ENCODE measurements at places on chromosomes 16 and 17.
A peak's percentile ranks its signal among the peaks of the same experiment; 100 is the strongest.

GRCh38 chr16:85082173-85083050 lies 29.9 kb downstream of the CIBAR2 start:
- DNase-seq = no peak

DNA sequence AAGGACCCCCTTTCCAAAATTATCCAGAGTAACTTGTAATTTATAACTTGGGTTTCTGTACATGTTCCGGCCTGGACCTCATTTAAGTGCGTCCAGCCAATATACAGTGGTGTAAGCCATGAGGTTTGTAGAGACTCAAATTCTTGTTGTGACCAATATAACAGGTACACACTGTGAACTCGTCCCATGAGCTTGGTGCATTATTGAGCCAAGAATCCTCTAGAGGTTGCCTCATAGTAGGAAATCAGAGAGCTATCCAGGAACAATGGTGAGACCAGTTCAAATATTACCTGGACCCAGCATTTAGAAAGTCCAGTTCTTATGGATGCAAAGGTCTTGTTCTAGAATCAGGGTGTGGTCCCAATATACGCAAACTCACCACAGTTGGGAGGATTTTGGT lies 138.2 kb downstream of the NPIPB5 start:
- no peak for DNase-seq

- DNase-seq = no peak
Measured at GRCh38 chr17:8018436-8018835, 16.0 kb downstream of the GUCY2D start.

DNA sequence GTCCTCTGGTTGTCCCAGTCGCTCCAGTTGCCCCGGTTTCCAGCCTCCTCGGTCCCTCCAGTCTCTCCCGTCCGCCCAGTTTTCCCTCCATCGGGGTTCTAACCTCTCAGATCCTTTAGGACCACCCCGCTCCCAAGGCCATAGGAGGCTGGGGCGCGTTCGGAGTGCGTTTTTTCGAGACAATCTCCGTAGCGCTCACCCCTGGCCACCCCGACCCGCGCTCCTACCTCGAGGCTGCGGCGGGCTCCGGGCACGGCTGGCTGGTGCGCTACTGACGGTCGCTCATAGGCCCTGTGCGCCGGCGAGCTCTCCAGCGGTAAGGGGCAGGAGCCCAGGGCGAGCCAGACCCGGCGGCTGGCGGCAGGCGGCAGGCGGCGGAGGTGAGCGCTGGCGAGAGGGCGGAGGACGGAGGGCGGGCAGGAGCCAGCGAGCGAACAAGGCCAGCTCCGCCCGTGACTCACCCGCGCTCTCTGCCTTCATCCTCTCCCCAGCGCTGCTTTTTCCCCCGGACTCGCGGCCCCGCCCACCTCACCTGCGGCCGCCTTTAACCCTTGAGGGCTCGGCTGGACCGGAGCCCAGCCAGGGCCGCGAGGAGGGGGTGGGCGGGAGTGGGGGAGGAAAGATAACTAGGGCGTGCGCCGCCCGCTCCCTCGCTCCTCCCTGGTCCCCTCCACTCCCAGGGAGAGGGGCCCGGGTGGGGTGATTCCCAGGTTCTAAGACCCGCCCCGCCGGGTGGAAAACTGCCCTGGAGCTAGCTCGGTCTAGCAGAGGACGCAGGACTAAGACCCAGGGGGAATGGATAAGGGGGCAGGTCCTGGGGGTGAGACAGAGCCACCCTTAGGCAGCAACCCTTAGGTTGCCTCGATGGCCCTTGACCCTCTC lies at the start of gene SP6:
Gene SP6 (minus strand): TSS at position 472 of the 882 bp plus-strand sequence. CDS start 2,734 bp downstream, outside the sequence.
- DNase-seq = no peak

DNA sequence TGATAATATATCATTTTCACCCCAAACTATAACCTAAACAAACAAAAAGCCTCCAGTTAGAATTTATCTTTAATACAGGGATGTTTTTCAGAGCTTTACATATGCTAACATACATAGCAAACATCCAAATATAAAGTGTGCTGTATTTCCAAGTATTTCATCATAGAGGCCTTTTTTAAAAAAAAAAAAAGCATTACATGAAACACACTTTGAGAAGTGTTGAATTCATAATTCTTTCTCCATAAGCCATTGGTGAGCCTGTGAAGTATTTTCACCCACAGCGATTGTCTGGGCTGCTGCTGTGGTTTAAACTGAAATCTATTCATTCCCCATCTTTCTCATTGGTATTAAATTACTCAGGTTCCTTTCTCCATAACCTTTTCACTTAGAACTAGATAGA lies 503.4 kb upstream of the CDH8 start:
- no peak for DNase-seq

GRCh38 chr17:21042458-21043295 lies at the start of gene USP22:
TSS of gene USP22 (minus strand) at chr17:21043011. CDS start at chr17:21042835, 176 bp downstream.
- peak; percentile 89 for DNase-seq

DNA sequence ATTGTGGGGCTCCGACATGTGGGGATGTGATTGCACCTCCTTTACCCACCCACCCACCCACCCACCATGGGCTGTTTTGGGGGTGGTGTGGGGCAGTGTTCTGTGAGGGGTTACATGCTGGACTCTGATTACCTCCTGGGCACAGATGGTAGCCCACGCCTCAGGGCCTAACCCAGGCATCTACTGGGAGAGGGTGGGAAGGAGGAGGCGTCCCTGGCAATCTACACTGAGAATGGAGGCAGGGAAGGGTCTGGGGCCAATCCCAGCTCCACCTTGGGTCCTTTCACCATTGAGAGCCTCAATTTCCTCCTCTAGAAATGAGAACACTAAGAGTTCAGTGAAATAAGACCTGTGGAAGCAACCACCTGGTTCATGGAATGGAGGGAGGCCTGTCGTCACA lies 11.7 kb upstream of the DOK4 start:
- DNase-seq = no peak

DNA sequence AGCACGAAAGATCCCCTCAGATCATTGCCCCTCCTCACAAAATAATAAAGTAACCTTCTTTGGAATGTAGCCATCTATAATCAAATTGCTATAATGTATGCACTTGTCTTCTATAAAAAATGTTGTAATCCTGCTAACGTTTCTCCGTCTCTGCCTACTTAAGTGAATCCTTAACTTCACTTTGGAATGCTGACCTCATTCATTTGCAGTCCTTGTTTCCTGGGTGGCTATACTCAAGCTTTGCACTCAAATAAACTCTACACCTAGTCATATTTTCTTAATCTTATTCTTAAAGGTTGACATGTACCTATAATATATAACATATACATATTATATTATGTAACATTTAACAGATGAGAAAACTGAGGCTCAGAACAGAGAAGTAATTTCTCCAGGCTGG lies 22.7 kb downstream of the CHD9NB start:
- no peak for DNase-seq

DNA sequence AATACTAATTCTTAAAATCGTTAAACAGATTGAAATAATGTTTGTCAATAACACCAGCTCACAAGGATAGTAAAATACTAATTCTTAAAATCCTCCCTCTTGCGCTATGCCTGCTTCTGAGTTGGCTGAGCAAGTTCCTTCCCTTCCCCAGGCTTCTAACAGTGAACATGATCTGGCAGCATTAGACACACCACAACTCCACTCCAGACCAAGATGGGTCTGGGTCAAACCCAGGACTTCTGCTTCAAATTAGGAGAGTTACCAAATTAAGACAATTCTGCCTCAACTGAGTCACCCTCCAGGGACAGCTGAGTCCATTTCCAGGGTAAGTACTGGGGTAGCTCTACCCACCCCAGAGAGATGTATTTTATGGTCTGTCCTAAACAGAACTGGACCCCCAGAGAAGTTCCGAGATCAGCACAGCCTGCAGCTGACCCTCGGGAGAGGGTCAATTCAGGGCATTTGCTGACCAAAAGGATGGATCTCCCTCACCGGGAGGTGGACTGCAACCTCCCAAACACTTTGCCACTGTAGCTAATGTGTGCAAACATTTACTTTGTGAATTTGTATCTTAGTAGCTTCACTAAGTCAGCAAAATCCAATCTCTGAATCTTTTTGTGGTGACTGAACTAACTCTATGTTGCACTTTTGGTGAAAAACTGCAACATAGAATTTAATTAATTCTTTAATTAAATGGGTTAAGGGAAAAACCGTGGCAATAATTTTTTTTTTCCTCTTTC lies 48.8 kb downstream of the ADCY9 start:
- DNase-seq = no peak

- DNase-seq = no peak
Measured at GRCh38 chr16:5907544-5907943, 809.9 kb upstream of the EEF2KMT start.

DNA sequence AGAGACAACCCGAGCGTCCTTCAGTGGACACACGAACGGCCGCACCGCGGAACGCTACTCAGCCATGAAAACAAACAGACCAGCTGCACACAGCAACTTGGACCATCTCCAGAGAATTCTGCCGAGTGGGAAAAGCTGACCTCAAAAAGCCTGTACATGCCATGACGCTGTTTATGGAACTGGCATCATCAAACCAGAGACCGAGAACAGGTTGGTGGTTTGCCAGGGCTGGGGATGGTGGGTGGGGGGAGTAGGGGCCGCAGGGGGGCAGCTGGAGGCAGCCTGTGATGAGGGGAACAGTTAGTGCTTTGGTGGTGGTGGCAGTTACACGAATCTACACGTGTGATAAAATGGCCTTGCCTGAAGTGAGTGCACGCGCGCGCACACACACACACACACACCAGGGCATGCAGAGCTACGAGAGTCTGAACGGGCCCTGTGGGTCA lies 169.8 kb downstream of the LAT start:
- DNase-seq = no peak

DNA sequence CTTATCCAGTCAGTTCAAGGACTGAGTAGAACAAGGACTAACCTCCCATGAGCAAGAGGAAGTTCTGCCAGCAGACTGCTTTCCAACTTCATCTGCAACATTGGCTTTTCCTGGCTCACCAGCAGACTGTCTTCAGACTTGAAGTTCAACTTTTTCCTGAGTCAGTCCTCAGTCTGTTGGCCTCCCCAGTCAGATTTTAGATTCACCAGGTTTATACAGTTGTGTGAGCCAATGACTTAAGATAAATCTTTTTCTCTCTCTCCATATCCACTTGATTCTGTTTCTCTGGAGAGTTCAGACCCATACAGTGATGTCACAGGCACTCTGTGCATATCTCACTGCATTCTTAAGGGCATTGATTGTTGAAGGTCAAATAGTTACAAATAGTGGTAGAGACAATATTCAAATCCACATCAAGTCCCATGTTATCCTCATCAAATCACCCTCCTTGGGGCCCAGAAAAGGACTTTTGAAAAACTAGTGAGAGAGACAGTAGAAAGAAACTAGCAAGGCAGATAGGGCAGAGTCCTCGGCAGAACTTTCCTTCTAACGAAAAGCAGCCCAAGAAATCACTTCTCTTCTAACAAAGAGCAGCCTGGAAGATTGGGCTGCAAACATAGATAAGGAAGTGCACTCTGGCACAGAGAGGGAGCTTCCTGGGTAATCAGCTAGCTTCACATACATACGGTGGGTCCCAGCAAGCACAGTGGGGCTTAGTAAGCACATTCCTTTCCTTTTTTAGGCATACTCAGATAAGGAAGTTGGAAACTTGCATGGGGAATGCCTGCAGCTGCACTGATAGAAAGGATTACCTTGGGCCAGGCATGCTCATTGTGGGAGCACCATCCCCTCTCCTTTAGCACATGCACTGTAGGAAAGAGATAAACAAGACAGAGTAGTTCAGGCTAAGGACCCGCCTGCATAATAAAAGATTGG lies 132.3 kb upstream of the FAM20A start:
- DNase-seq = no peak

- DNase-seq = no peak
Measured at GRCh38 chr16:59169168-59169567, 435.1 kb upstream of the GOT2 start.

DNA sequence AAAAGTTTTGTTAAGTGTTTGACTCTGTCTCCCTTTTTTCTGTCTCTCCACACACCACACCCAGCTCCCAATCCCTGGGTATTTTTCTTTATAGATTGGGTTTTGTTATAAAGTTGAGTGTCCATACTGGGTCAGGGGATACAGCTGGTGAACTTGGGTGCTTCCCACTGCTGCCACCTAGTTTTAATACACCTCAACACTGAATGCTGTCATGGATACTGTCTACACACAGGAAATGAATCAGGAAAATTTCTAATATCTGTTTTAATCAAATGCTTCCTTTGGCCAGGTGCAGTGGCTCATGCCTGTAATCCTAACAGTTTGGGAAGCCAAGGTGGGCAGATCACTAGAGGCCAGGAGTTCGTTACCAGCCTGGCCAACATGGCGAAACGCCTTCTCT lies 5.3 kb upstream of the TAOK1 start:
- no peak for DNase-seq

GRCh38 chr17:59292174-59292523 lies 39.3 kb upstream of the YPEL2 start:
- no peak for DNase-seq

DNA sequence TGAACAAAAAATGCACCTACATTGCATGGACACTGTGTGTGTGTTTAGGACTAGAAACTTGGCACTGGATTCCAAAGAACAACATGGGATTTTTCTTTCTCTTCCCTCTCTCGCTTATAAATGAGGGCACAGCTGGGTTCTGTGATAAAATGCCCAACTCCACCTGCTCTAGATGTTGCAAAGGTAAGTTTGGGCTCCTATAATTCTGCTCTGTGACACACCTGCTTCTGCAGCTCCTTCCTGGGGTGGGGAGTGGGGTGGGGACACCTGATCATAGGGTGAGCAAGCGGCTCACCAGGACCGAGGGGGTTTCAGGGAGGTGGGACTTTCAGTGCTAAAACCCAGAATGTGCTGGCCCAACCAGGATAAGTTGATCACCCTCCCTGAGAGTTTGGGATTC lies 104.3 kb downstream of the AXIN2 start:
- DNase-seq = no peak

- no peak for DNase-seq
Measured at GRCh38 chr17:67718325-67718941, 697 bp downstream of the NOL11 start.

DNA sequence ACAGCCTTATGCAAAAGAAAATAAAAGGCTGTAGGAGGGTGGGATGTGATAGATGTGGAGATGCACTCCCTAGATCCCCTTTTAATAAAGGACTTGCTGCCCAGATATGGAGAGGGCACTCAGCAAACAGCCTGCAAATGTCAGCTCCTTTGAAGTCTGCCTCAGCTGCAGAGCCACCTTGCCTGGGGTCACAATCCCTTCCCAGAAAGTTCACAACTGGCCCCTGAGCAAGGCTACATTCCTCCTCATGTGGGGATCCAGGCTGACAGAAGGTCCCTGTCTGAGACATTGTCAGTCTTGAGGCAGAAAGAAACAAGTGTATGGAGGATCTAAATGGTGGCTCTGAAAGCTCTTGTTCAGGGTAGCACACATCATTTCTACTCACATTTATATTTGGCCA lies 36.1 kb downstream of the SLFN11 start:
- no peak for DNase-seq

- no peak for DNase-seq
Measured at GRCh38 chr16:62240722-62241121, 204.5 kb upstream of the CDH8 start.

DNA sequence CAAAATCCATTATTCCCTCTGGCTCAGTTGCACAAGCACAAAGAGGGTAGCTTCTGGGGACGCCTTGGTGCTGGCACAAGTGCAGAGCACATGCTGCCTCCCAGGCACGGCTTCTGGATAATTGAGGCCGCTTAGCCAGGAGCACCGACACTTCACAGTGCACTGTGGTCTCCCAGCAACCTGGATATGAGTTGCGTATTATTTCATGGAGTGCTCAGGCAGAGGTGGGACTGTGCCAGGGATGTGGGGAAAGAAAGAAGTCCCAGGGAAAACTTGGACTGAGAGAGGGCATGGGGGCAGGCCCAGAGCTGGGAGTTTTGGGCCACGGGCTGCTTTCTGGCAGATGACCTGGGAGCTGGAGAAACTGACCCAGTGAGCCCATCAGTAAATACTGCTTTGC lies 37.5 kb downstream of the MPRIP start:
- no peak for DNase-seq

GRCh38 chr16:1614456-1615102 lies 2.4 kb downstream of the CRAMP1 start:
- peak; percentile 33 for DNase-seq

- DNase-seq = no peak
Measured at GRCh38 chr17:4173781-4174180, 30.8 kb downstream of the CYB5D2 start.

All from memory B cell (primary cell).